NCI-H187 (cell line): ENCODE measurements at places on chromosomes 7 and 10.
A peak's percentile ranks its signal among the peaks of the same experiment; 100 is the strongest.

GRCh38 chr7:109835577-109835976 is 1255.3 kb upstream of the LRRN3 start:
- no peak for DNase-seq

GRCh38 chr10:110764378-110764777 is 107.3 kb upstream of the PDCD4 start:
- no peak for DNase-seq

DNA sequence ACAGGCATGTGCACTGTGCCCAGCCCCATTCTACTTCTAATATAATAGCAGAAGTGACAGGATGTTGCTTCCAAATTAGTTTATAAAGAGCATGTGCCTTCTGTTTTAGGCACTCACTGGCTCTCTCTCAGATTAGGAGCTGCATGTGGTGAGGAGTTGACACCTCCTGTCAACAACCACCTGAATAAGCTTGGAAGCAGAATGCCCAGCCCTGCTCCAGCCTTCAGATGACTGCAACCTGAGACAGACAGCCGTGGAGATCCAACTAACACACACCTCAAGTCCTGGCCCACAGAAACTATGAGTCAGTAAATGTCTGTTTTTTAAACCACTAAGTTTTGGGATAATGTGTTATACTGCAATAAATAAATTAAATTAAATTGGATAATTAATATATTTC is 54.5 kb downstream of the PARD3 start:
- DNase-seq: no peak

DNA sequence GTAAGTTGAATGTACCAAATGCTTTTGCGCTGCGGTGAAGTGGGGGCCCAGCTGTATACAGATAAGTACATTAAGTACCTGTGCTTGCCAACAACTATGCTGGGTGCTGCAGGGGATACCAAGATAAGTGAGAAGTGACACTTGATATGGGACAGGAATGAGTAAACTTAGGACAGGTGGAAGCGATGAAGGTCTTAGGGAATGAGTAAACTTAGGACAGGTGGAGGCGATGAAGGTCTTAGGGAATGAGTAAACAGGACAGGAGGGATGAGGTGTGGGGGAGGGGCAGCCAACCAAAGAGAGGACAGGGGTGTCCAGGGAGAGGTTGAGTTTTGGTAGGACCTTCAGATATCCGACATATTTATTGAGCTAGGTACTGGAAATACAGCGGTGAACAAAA is 1.4 kb downstream of the MDH2 start:
- DNase-seq: no peak

GRCh38 chr7:153385502-153385901 is 626.0 kb downstream of the ACTR3B start:
- no peak for DNase-seq

DNA sequence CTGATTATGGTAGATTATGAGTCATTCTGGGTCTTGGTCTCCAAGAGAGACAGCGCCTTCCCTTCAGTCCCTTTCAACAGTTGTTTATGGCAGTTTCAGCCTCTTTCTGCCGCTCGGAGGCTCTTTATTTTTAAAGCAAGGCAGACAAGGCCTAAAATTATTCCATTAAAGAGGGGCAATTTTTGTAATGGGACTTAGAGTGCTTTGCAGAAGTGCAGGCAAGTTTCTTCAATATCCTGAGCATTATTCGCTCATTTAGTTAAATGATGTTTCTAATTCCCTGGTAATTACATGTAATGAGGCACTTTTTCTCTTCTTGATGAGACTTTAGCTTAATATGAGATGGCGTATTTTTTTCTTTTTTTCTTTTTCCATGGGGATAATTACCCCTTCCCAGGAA is 33.6 kb downstream of the BUB3 start:
- no peak for DNase-seq

DNA sequence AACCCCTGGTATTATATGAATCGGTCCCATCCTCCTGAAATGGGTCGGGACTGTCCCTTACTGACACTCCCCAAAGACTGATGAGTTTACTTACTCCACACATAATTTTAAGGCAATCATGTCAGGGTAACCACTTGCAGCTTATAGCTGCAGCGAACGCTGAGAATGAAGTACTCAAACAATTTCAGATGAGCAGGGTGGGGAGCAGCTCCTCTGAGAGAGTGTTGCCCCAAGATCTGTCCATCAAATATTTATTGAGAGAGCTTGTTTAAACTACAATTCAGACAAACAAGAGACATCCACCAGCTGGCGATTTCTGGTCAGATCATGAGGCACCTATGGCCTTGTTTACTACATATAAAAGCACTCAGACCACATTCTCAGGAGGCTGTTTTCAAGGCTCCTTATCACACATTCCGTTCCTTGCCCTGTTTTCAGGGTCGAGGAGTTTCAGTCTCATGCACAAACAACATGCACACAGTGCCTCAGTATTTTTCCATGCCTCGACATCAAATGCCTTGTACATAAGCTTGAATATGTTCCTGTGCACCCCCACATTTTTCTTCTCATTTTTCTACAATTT is 80.1 kb downstream of the THSD7A start:
- DNase-seq: no peak

- peak; percentile 32 for DNase-seq
Measured at GRCh38 chr7:140062118-140062527, 628 bp downstream of the PARP12 start.

DNA sequence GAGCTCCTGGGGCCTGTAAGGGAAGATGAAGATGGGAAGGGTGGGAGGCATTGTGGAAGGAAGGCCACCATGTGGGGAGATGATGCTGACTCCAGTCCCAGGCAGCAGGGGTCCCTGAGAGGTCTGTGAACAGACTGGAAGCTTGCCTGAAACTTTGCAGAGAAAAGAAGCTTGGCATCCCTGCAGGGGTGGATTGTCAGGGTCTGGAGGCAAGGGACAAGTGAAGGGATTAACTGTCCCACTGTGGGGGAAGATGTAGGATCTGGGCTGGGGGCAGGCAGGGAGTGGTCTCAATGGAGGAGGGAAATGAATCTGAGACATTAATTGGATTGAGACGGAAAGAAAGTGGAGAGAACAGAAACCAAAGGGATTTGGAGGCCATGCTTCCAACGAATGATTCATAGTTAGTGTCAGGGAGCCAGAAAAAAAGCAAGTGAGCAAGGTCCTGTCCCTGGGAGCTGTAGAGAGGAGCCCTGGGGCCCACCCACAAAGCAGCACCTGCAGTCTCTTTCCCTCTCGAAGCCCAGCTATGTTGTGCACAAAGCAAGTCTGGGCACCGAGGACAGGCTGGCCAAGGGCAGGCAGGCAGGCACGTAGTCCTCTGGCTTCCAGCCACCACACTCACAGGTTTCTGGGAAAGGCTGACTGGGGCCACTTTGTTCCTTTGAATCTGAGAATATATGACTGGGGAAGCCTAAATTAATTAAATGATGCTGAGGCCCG is 4.7 kb upstream of the SLC18A3 start:
- no peak for DNase-seq

GRCh38 chr10:44297963-44298362 is 86.9 kb downstream of the CXCL12 start:
- DNase-seq: no peak

DNA sequence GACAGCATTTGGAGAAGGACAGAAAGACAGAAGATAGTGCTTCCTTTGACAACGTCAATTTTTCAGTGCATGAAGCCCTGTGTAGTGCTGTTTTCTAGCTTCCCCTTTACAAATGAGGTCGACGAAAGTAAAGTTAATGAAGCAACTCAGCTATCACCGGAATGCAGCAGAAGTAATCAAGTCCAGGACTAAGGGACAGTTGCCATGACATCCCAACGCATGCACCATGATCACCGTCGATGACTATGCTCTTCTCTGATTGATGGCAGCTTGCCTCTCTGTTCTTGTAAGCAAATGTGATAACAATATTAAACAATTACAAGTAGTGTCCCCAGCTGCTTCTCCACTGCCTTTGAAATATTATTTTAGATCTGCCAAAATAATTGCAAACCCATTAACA is 205.8 kb downstream of the FRMD4A start:
- DNase-seq: no peak

- DNase-seq: no peak
Measured at GRCh38 chr10:131743190-131744151, 157.3 kb upstream of the PPP2R2D start.

GRCh38 chr10:128073890-128074289 is 52.3 kb downstream of the MKI67 start:
- DNase-seq: no peak

GRCh38 chr7:88761779-88762178 is 2.3 kb downstream of the ZNF804B start:
- no peak for DNase-seq

- no peak for DNase-seq
Measured at GRCh38 chr7:49780953-49781352, 7.5 kb downstream of the VWC2 start.

- DNase-seq: no peak
Measured at GRCh38 chr7:89998554-89998953, 155.7 kb upstream of the STEAP1 start.

DNA sequence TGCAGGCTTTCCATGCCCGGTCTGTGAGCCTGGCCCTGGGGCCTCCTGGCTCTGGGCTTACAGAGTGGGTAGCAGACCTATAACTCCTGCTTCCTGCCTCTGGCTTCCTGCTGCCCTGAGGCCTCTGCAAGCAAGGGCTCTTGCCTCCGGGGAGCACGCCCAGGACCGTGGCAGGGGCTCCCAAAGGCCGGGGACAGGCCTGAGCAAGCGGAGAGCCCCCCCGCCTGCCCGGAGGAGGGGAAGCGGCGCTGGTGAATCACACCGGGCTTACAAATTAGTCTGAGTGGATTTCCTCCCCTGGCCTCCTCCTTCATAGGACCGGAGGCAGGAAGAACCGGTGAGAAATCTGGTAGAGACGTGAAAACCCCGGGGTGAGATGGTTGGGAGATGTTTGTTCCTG is 1.5 kb upstream of the MYL10 start:
- DNase-seq: no peak

DNA sequence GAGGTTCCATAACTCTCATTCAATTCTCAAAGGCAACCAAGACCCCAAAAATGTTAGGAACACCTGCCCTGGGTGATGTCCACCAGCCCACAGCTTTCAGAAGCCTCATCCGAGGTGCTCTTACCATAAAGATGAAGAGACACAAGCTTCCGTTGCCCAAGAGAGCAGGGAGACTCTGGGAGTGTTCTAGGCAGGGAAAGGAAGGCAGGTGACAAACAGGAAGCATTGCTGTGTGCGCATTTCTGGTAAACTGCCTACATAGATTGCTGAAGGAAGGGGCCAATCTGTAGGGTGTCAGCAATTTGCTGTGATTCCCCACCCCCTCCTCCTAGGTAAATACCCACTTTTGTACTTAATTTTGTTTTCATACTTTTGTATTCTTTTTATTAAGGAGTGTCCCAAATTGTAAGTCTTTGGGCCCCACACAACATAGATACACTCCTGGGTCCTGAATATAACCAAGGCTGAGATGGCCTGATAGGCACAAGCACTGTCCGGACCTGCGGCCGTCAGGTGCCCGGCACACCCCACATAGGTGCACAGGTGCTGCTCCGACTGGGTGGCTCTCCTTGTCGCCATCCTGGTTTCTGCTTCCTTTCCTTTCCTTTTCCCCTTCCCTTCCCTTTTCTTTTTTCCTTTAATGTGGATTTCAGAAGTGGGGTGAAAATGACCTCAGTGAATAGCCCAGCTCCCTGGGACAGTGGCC is 51.4 kb upstream of the SMNDC1 start:
- DNase-seq: no peak

GRCh38 chr10:52187521-52188258 is 126.4 kb upstream of the DKK1 start:
- DNase-seq: no peak

DNA sequence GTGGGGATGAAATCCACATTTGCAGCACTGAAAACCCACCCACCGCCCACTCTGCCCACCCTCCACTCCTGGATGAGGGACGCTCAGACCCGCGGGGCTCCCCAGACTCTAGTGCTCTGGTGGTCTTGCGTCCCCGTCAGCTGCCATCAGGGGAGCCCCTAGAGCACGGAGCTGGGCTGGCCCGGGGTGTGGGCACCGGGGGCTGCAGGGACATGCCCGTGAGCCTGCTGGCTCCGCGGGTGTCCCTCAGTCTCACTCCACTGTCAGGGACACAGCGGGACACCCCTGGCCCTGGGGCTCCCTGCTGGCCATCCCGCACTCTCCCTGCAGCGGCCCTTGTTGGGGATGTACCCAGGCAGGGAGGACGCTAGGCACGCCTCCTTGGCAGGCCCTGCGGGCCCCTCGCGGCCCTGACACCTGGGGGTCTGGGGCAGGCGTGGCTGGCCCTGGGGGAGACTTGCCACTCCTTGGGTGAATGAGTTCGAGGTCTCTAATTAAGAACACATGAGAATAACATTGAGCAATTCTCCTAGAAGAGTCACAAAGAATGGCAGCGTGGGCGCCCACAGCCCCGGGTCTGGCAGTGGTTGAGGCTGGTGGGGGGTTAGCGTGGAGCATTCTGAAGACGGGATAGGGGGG is 64.2 kb downstream of the CFAP46 start:
- no peak for DNase-seq

- DNase-seq: no peak
Measured at GRCh38 chr7:229184-229964, 37.0 kb downstream of the FAM20C start.

DNA sequence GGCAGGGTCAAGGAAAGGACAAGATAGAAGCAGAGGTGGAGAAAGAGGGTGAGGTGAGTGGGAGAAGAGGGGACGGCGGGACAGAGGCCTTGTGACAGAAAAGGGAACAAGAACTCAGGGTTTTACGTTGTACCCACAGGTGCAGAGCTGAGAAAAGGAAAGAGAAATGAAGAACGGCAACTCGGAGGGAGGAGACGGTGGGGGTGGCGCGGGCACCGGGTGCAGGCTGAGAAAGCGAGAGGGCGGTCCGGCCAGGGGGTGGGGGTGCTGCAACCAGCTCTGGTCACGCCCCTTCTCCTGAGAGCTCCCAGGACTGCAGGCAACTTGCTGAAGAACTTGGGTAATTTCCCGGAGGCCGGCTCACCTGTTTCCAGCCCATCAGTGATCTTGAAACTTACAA is 65.3 kb downstream of the CARD11 start:
- no peak for DNase-seq

DNA sequence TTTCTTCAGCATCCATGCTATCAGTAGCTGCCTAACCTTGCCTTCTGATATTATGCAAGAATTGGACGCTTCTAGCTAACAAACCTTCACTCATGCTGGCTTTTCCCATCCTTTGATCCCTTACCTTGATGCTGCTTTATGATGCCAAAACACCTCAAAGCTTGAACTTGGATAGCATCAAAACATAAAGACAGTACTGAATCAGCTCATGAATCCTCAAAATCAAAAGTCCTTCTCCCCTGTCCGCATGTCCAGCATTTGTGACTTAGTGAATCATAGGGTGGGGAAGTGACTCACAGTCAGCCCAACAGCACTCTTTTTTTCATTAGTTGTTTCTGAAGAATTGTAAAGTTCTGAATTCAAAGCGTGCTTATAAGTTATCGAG is 89.5 kb upstream of the PIK3CG start:
- no peak for DNase-seq

- DNase-seq: no peak
Measured at GRCh38 chr10:112842832-112843360, 107.2 kb upstream of the TCF7L2 start.

DNA sequence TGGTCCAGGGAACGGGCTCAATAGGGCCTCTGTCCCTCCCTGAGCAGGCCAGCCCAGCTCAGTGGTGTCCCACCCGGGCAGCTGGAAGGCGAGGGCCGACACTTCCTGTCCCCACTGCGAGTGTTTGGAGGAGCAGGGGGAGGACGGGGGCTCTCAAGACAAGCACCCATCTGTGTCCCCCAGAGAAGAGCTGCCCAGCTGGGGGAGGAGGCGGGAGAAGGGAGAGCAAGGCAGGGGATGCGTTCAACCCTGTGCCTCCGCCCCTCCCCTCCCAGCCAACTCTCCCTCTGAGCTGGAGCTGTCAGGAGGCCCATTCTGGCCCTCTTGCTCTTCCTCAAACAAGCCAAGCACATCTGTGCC is 35.7 kb downstream of the ZCCHC24 start:
- DNase-seq: no peak

GRCh38 chr10:113099431-113100183 is 149.6 kb downstream of the TCF7L2 start:
- DNase-seq: peak; percentile 26
